ENCODE measurements at places on chromosomes 13 and 19.
A peak's percentile ranks its signal among the peaks of the same experiment; 100 is the strongest.

- no peak for DNase-seq
Measured at GRCh38 chr19:35483089-35483488, 7.2 kb downstream of the KRTDAP start.

GRCh38 chr13:44620057-44620456 is 43.9 kb upstream of the TSC22D1 start:
- no peak for DNase-seq

DNA sequence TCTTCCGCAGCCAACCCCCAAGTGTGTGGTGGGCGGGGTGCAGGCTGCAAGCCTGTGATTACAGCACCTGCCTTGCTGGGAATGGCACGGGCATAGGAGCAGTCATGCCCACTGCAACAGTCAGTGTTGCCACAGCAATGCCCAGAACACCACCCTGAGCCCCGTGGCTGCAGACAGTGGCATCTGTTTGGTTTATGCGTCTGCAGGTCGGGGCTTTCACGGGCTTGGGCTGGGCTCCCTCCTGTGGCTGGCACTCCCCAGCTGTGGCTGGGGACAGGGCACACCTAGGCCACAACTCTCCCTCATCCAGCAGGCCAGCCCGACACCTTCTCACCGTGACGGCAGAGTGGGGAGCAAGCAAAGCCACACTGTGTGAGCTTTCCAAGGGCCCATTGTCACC is 115.3 kb upstream of the C1QTNF9B start:
- no peak for DNase-seq

DNA sequence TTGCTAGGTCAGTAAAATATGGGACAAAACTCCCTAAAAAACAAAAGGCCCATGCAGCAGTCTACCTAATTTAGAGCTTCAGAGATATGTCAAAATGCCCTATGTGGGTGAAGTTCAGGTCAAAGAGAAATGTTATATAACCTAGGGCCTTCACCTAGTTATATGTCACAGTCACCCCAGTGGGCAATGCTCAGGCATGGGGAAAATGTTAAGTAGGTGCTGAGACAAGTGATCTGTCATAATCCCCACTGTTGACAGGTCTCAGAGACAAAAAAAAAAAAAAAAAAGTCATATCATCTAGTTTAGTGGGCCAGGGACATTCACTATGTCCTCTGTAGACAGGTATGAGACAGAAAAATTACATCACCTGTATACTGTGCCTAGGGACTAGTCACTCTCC is 128.6 kb upstream of the ZNF91 start:
- DNase-seq = no peak

- DNase-seq = no peak
Measured at GRCh38 chr19:23957660-23958281, 43.1 kb downstream of the ZNF726 start.

DNA sequence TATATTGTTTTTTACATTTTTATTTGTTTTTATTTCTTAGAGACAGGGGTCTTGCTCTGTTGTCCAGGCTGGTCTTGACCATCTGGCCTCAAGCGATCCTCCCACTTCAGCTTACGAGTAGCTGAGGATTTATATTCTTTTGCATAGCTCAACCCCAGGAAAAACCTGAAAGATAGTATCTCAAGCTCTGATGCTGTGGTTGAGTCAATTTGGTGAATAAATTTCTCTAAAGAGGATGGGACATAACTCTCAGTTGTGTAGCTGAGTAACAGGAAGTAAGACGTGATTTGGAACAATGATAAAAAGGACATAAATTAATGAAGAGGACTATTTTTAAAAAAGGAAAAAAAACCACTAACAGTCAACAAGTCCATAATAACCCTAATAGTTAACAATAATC is 79.8 kb upstream of the TNFSF11 start:
- DNase-seq = no peak

DNA sequence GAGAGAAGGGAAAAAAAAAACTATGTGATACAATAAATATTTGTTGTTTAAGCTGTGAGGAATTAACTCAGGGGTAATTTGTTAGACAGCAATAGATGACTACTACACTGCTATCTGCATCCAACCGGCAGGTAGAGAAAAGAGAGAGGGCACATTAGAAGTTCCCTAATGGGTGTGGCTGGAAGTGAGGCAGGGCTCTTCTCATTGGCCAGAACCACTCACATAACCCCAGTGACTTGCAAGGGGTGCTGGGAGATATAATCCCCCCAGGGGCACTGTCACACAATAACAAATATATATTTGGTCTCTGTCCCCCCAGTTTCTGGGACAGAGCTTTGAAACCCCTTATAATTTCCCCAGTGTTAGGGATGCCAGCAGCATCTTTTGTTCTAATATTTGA is 24.3 kb downstream of the FGF21 start:
- DNase-seq = no peak

- DNase-seq = no peak
Measured at GRCh38 chr13:100659578-100659977, 15.0 kb downstream of the TMTC4 start.

DNA sequence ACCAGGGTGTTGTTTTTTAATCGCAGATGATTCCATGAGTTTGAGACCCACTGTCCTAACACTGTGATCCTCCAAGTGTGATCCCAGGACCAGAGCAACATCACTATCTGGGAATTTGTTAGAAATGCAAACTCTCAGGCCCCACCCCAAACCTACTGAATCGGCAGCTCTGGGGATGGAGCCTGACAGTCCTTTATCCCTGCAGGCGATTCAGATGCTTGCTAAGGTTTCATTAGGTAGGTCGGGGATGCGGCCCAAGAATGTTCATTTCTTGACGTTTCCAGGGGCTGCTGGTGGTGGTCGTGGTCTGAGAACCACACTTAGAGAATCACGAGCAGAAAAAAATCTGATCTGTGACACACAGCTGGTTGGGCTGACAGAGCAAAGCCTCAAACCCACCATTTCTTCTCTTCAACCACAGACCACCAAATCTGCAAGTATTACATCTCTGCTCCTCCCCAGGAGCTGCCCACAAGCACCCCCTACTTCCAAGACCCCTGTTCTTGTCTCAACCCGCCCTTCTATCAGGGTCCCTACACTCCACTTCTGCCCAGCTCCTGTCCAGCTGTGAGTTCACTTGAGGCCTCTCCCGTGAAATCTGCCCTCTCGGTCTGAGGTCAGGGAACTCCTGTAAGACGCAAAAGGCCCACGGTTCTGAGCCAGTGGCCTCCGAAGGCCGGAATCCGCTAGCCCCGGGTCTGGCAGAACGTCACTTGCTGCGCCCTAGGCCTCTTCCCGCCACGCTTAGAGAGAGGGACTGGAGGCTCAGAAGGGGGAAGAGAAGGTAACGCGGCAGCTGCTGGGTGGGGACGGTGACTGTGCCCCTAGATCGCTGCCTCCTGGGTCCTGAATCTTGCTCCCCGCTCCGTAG is 1.1 kb upstream of the FARP1 start:
- peak; percentile 21 for DNase-seq

DNA sequence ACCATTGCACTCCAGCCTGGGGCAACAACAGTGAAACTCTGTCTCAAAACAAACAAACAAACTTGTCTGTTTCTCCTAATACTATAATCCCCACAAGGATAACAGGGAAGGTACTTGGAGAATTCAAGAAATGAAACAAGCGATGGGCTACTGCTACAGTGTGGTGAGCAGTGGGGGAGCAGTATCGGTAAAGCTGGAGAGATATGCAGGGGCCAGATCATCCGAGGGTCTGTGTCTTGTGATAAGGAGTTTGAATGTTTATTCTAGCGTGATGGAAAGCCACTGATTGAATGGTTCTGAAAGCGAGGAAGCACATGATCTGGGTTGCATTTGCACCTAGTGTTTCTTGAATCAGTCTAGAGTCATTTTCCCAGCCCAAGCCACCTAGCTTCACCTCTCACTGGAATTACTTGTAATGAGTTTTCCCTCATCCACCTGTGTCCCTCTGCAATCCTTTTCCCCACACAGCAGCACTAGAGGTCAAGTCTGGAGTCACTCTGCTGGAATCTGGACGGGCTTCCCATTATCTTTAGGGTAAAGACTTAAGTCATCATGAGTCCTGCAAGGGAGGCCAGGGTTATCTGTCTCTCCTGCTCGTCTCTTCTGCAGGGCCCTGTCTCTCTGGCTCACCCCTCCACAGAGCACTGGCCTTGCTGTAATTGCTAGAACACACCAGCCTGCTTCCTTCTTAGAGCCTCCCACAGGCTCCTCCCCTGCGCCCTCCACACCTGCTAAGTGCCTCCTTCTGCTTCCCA is 162.3 kb downstream of the KLF5 start:
- no peak for DNase-seq

DNA sequence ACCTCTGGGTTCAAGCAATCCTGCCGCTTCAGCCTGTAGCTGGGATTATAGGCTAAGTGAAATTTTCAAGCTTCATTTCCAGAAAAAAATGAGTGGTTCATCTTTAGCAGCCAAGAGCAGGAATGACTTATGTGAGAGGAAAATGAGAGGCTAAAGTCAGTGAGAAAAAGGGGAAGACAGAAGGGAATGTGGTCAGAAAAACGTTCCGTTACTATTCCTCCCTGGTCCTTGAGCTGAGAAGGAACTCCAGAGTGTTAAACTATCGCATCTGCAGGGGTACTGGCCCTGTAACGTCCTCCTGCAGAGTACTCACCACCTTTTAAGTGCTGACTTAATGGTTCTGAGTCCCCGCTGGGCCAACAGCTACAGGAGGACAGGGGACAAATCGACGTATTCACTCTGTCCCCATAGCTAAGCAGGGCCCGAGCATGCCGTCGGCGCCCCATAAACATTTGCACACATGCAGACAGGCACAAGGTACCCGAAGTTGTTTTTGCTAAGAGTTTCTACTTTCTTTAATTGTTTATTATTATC is 88.1 kb downstream of the FLT1 start:
- no peak for DNase-seq

GRCh38 chr19:11560404-11561051 is 1.5 kb upstream of the ELOF1 start:
- peak; percentile 84 for DNase-seq

GRCh38 chr19:4376671-4376990 is 23.7 kb downstream of the SH3GL1 start:
- no peak for DNase-seq

GRCh38 chr19:34282611-34283519 is 28.5 kb downstream of the GARRE1 start:
- no peak for DNase-seq

DNA sequence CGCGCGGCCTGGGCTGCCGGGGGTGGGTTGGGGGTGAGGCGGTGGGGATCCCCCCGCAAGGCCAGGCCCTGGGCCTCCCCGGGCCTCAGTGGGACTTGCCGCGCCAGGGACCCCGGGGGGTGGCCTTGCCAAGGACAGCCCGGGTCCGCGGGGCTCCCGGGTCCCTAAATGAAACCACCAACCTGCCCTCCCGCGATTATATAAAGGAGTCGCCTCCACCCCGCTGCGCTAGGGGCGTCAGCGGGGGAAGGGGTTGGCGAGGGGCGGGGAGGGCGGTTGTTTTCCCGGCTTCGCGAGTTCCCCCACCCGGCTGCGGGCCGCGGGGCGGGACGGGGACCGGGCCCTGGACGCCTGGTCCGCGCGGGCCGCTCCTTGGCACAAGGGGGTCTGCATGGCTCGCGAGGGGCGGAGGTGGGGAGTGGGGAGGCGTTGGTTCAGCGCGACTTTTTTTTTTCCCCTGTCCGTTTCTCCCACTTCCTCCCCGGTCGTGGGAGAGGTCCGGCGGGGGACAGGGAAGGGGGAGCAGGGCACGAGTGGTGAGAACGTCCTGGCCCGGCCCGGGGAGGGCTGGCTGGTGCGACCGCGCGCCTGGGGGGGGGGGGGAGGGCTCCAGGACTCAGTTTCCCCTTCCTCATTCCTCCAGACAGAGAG is 822 bp upstream of the ZBTB7A start:
- no peak for DNase-seq

DNA sequence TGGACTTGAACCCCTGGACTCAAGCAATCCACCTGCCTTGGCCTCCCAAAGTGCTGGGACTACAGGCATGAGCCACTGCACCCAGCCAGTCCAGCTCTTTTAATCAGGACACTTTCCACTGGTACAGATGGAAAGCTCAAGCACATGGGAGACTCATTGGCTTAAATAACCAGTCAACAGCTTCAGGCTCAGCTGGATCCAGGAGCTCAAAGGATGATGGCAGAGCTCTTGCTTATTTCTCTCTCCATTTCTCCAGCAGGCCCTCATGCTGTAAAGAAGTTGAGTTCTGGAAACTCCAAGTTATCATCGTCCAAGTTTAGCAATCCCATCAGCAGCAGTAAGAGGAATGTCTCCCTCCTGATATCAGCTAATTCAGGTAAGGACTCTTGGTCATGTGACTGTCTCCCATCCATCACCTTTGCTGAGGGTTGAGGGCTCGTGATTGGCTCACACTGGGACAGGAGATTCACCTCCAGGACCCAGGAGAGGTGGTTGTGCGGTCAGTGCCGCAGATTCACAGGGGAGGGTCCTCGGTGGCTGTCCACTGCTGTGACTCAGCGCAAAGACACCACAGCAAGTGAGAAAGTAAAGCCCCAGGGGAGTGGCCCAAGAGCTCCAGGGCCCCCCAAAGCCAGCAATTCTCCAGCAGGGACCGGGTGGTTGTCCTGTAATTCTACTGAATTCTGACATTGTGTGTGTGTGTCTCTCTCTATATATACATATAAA is 5.1 kb downstream of the CCL25 start:
- DNase-seq = no peak

- no peak for DNase-seq
Measured at GRCh38 chr13:113604186-113604585, 19.6 kb downstream of the TFDP1 start.

DNA sequence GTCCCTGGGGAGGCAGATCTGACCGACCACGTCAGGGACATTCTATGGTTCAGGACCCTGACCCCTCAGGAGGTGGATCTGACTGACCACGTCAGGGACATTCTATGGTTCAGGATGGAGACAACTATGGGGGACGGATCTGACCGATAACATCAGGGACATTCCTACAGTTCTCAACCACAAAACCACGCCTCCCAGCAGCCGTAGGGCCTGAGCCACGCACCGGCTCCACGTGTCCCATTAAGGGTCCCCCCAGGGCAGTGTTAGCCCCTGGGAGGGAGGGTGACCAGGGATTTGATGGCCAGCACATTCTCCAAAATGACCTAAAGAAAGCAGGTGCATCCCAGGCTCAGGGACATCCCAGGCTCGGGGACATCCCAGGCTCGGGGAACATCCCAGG is 49.0 kb upstream of the C13orf46 start:
- no peak for DNase-seq

- DNase-seq = no peak
Measured at GRCh38 chr13:100361504-100361903, 227.1 kb downstream of the GGACT start.

- DNase-seq = no peak
Measured at GRCh38 chr13:109773786-109774185, 12.6 kb downstream of the IRS2 start.

- DNase-seq = no peak
Measured at GRCh38 chr13:39450176-39450575, 152.8 kb downstream of the LHFPL6 start.

GRCh38 chr19:39845172-39845571 is 1.0 kb downstream of the FBL start:
- no peak for DNase-seq

DNA sequence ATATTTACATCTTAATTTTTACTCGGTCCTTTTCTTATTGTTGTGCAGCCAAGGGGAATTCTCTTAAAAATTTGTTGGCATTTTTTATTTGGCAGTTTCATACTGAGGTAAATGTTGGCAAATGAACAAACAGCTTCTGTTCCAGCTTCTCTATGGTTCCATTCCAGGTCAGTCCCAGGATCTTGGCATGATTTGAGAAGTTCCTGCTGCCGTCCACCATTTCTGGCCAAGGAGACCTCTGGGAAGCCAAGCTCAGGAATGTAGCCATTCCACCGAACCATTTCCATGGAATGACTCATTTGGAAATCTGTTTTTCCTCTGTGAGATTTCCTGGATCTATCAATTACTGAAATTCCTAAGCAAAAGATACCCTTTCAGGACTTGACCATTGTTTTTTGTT is 43.9 kb downstream of the SLC10A2 start:
- DNase-seq = no peak

- DNase-seq = no peak
Measured at GRCh38 chr19:45646345-45646698, 7.1 kb upstream of the EML2 start.
